ENCODE measurements at places on chromosomes 7 and 10.

DNA sequence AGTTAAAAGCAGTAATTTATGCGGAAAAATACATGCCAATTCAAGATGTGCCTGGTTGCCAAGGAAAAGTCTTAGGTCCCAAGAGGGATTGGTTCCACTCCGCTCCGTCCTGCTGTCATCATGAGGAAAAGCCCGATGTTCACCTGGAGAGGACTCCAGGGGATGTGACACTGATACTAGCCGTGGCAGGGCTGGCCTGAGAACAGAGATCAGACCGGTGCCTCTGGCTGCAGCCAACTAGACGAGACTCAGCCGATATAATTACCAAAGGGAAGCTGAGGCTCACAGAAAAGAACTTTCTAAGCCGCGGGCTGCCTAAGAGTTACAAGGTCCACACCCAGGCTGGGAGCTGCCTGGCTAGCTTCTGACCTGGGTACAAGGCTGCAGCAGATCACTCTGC is 81.3 kb upstream of the UNC5B start:
- DNase-seq, result no peak

DNA sequence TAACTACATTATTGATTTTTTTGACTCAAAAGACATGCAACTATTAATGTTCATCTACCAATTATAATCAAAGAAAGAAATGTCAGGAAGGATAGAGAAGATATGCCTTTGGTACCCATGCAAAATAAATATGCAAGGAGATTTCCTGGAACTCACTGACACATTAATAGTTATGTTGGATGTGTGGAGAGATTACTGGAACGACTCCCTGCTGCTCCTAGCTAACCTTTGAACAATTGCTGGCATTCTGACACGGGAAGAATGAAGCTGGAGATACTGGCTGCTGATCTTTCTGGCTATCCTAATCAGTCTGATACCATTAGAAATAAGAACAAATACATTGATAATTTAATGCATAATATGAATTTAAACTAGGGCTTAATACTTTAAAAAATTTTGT is 507.9 kb upstream of the NRG3 start:
- DNase-seq, result no peak

- peak; percentile 48 for DNase-seq
Observed at GRCh38 chr10:5949009-5949759, 28.2 kb downstream of the IL15RA start.

GRCh38 chr10:51602326-51602725 is 97.1 kb downstream of the CSTF2T start:
- peak; percentile 59 for DNase-seq

GRCh38 chr10:29857843-29858701 is 201.3 kb downstream of the JCAD start:
- peak; percentile 93 for DNase-seq

DNA sequence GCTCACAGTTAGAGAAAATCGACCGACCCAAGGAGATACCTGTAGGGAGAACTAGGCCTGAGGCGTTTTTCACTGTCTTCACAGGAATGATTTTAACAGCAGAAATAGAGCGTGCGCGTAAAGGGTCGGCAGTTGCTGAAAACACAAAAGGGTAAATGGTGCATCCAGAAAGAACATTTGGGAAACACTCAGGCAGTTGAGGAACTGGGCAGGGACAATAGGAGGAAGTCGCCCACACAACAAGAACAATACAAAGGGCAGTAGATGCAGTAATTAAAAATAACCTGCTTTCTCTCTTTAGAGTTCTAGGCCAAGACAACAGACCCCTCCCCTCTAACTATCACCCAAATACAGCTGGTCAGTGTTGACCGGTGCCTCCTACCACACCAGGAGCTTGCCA is 126.6 kb downstream of the SORBS1 start:
- DNase-seq, result no peak

DNA sequence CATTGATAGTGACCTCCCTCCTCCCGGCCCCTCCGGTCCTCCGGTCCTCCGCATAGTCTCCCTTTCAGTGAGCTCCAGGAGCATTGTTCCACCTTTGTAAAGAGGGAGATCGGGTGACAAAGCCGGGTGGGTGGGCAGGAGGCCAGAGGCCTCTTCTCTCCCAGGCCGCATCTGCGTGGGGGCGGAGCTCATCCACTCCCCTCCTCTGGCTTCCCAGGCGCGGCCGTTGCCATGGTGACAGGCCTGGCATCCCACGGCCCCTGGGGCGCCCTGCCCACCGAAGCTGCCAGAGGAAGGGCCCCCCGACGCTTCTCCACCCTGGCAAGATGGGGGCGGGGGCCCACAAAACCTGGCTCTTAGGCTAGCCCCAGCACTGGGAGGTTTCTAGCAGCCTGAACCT is 4.4 kb upstream of the FZD9 start:
- DNase-seq, result no peak

GRCh38 chr7:132105096-132105495 is 471.2 kb downstream of the PLXNA4 start:
- no peak for DNase-seq

GRCh38 chr7:50684713-50685075 is 98.0 kb downstream of the GRB10 start:
- DNase-seq, result no peak

GRCh38 chr10:69073026-69073425 is 14.9 kb upstream of the SRGN start:
- DNase-seq, result no peak

GRCh38 chr7:42380401-42380800 is 143.4 kb upstream of the GLI3 start:
- DNase-seq, result no peak

DNA sequence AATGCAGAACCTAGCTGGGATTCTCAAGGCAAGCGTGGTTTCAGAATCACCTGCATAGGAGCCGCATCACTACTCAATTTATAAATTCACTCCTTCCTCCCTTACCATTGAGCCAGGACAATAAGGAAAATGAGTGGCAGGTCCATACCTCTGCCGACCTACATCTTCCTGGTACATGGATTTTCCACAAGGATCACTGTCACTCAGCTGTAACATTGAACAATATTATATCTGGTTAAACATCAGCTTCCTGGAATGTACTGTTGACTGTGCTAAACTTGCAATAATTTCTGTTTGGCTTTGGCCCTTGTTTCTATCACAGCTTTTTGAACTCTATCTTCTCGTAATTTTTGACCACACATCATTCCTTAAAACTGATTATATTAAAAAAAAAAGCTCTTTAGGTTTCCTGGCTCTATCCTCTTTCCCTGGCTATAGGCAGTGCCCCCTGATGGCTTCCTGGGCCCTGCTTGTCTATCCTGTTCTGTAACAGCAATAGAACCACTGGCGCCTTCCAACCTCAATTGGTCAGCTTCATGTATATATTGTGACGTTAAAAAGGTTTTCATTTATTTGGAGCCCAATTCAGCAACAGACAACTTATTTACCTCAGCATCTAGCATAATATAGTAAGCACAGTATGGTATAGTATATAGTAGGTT is 59.2 kb downstream of the RNLS start:
- DNase-seq, result peak; percentile 48

GRCh38 chr10:71429929-71430328 is 33.2 kb downstream of the CDH23 start:
- no peak for DNase-seq

DNA sequence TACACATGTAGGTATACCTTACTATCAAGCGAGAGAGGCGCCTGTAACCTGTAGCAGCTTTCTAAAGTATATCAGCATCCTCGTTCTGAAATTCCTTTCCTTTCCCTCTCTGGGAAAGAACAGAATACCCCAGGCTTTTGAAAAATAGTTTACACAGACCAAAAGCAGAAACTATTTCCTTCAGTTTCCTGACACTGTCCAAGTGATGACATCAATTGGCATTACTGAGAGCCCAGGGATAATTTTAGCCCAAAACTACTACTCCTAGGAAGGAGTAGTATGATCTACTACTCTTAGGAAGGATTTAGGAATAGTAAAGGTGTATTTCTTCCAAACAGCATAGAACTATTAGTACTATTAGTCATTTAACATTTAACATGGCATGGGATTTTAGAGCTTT is 6.0 kb downstream of the GNG11 start:
- DNase-seq, result no peak

Measured in kidney tubule cell (primary cell).